Urinary bladder (tissue), 4 donors: ENCODE measurements at places on chromosomes 3 and 15. TPM values are rescaled to one million over a fixed set of nuclear protein-coding genes. Genes with fewer than 3 reads are reported as not detected.

DNA sequence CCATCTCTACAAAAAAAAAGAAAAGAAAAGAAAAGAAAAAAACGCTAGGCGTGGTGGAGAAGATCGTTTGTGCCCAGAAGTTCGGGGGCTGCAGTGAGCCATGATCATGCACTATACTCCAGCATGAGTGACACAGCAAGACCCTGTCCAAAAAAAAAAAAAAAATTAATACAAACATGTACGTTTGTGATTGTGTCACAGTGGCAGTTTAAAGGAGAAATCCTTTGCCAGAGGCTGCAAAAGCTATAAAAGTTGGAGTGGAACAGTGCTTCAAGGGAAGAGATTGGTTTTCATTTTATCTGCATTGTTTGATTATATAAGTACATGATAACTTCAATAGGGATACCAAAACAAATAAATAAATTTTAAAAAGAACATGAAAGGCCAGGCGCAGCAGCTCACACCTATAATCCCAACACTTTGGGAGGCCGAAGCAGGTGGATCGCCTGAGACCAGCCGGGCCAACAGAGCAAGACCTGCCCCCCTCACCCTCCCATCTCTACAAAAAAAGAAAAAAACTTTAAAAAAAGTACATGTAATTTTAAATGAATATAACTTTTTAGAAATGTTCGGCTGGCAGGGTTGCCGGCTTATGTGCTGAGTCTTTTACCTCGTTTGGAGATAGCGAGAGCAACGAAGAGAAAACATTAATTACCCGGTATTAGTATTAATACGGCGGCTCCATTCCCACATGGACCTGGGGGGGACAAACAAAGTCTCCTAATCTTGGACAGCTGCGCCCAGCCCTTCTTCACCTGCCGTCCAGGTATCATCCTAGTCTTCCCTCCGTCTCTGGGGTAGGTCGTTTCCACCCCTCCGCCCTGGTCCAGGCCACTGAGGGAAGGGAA lies 573 bp upstream of the DIS3L start:
- no peak for DNase-seq

GRCh38 chr3:30682434-30683155 lies 76.2 kb downstream of the TGFBR2 start:
- no peak for DNase-seq

Gene NLGN1
- 8.4 TPM for polyA plus RNA-seq

- DNase-seq: no peak
Observed at GRCh38 chr3:119858957-119859356, 77.1 kb downstream of the NR1I2 start.

Gene CTXN2
- polyA plus RNA-seq: 0.06 TPM

DNA sequence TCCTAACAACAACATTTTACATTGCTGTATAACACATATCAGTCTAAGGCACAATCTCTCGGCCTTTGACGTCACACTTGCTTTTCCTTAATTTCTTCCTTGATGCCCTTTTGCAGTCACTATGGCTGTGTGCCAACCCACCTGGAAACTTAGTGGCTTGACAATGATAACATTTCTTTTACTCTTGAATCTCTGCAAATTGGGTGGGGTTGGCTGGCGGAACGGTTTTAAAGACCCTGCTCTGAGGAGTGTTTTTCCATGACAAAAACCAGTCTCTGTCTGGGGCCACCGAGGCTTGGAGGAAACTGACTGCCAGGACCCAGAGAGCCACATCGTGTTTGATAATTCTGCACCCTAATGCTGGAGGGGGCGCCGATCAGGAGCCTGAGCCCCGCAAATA lies 115.6 kb downstream of the KLF13 start:
- DNase-seq: no peak

- DNase-seq: no peak
Observed at GRCh38 chr15:38304481-38304880, 51.8 kb downstream of the SPRED1 start.

Gene PLOD2
- polyA plus RNA-seq: 24.0 TPM

GRCh38 chr15:78406016-78406585 lies 31.9 kb upstream of the IREB2 start:
- no peak for DNase-seq

Gene STRIT1
- not detected for polyA plus RNA-seq

- no peak for DNase-seq
Observed at GRCh38 chr3:105553851-105554250, 187.1 kb downstream of the ALCAM start.

Gene ALDH1A3
- 13.7 TPM for polyA plus RNA-seq

GRCh38 chr3:31968369-31968926 lies 12.6 kb downstream of the OSBPL10 start:
- DNase-seq: peak; percentile 53

Gene TNFSF10
- 29.4 TPM for polyA plus RNA-seq

- no peak for DNase-seq
Observed at GRCh38 chr3:59872128-59872527, 822.3 kb upstream of the CFAP20DC start.
